ENCODE measurements at places on chromosomes 2 and 18. TPM values are rescaled to one million over a fixed set of nuclear protein-coding genes. Genes with fewer than 3 reads are reported as not detected.

Gene RAB12
- 33.0 TPM for total RNA-seq

Gene MAP2
- not detected for total RNA-seq

Gene MYO1B
- total RNA-seq = 6.3 TPM

Gene SERPINB10
- 5.1 TPM for total RNA-seq

Gene ECEL1
- not detected for total RNA-seq

Gene MEP1B
- total RNA-seq = 0.20 TPM
